ENCODE measurements at places on chromosomes 1 and 21.
A peak's percentile ranks its signal among the peaks of the same experiment; 100 is the strongest.

DNA sequence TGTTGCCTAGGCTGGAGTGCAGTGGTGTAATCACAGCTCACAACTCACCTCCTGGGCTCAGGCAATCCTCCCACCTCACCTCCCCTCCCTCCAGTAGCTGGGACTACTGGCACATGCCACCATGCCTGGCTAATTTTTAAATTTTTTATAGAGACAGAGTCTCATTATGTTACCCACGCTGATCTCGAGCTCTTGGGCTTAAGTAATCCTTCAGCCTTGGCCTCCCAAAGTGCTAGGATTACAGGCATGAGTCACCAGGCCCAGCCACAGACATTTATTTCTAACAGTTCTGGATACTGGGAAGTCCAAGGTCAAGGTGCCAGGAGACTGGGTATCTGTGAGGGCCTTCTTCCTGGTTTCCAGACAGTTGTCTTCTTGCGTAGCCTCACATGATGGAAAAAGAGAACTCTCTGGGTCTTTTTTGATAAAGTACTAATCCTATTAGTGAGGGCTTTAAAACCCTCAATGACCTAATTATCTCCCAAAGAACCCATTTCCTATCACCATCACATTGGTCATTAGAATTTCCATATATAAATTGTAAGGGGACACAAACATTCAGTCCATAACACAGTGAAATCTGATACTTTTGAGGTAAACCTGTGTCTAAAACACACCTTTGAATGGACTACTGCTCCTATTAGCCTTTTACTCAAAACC lies 67.9 kb downstream of the PHACTR4 start:
- DNase-seq, result no peak

DNA sequence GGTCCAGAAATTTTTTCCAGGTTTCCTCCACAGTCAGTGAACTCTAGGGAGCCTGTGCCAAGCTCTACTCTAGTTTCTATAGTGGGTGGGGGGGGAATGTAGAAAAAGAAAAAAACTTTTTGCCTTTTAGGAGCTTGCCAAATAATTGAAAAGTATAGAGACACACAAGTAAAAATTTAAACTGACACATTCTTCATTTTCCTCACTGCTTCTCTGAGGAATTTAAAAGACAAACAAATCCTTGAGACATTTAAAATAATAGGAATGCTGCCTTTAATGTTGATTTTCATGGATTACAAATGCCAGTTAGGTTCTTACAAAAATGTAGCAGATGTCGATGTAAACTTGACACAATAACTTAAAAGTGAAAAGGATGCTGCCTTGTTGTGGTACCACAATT lies 241.9 kb downstream of the DNM3 start:
- no peak for DNase-seq

DNA sequence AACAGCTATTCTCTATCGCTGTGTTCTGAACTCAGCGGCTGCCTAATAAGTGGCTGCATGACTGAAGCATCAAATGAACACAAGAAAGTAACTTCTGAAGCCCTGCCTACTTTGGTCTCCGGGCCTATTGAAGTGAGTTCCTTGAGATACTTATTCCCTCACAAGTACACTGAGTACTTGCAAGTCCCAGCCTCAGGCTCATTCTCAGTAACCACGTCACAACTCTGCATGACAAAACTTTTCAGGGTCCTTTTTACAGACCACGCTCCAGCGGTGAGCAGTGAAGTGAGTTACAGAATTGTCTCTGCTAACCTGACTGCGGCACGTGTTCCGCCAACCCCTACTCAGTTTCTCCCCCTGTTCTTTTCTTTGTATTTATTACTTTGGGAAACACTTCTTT lies 1342.7 kb upstream of the ADGRL4 start:
- no peak for DNase-seq

GRCh38 chr1:164876398-164877116 lies 317.6 kb downstream of the PBX1 start:
- no peak for DNase-seq

- no peak for DNase-seq
These were observed 8.8 kb upstream of the PLXNA2 start for GRCh38 chr1:208252836-208253576.

GRCh38 chr1:242738702-242739645 lies 214.5 kb upstream of the PLD5 start:
- no peak for DNase-seq

DNA sequence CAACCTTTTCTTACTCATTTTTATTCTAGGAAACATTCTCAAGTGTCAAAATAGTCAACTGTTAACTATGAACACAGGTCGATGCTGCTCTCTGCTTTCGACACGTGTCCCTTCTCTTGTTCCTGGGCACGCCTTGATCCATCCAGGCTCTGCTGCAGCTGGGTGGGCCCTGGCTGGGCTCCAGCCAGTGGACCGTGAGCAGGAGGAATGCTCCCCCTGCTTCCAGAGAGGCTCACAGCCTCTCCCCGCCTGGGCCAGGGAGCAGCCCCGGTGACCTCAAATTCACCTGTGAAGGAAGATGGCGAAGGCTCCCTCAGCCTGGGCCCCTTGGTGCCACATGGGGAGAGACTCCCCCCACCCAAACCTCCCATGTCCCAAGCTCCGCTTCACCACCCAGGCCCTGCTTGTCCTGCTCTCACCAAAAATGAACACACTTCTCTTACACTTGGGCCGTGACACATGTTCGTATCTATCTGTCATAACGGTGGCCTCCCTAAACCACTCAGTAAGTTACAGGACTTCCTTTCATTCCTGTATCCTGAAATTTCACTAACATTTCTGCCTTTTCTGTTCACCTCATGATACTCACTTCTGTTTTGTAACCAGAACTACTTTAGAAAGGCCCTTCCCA lies 24.6 kb upstream of the ADARB1 start:
- no peak for DNase-seq

DNA sequence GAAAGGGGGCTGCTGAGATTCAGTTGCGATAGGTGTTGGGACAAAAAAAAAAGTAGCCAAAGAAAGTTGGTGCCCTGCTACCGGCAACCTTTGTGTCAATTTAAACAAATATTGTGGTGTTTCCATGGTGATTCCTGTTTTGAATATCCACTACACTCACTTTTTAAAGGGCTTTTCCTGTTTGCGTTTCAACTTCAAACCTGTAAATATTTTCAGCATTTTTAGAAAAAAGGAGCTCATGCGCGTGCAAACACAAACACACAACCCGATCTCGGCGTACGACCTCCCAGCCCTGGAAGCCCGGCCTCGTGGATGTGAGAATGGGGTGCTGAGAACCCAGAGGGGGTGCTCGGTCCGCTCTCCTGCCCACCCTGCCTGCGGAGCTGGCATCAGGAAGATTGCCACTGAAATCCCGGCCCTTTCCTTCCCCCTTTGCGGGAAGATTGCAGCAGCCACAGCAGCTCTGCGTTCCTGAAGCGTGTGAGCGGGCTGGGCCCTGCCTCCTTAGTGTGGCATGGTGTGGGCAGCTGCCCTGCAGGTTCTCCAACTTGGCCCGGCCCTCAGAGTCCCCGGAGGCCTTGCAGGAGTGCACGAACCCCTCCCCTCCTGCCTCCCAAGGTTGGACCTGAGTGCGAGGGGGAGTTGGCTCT lies 34.8 kb downstream of the CASZ1 start:
- no peak for DNase-seq

GRCh38 chr1:179318491-179318890 lies 24.9 kb downstream of the SOAT1 start:
- no peak for DNase-seq

DNA sequence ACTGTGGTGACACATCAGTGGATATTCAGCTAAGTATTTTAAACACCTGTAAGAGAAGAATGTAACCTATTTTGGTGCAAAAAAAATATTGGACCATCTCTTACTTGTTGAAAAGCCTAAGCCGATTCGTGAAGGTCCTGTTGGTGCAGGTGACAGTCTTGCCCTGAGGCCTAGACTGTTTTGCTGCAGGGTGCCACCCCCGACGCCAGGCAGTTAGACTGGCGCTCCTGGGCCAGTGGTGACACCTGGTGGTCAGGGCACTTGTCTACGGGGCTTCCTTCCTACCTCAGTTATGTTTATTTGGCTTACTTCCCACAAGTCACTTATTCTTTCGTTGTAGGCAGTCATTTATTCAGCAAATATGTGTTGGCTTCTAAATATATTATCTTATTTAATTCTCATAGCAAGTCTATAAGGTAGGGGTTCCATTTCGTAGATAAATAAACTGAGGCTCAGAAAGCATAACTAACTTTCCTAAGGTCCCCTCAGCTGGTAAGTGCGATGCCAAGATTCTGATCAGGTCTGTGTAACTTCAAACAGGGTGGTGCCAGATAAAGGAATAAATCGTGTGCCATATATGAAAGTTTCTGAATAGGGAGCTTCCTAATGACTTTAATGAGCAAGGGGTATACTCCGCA lies 1.9 kb downstream of the EEIG2 start:
- DNase-seq, result peak; percentile 69

GRCh38 chr1:236802264-236802663 lies 7.2 kb downstream of the MTR start:
- no peak for DNase-seq

GRCh38 chr1:161706113-161706481 lies 932 bp upstream of the FCRLA start:
- no peak for DNase-seq

- no peak for DNase-seq
These were observed 46.3 kb downstream of the IER5 start for GRCh38 chr1:181134543-181135436.

DNA sequence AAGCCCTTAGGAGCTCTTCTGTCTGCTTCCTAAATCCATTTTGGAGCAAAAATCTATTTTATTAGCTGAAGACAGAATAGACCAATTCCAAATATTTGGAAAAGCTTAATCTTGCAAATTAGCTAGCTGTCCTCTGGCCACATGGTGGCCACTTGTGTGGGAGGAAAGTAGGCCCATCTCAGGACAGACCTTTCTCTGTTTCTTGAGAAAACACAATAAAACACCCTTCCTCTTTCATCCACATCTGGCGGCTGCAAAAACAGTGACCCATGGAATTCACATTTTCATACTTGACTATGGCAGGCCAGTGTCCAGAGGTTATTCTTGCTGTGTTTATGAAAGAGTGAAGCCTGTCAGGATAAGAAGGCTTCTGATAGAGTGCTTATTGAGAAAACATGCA lies 275.6 kb downstream of the PLPP3 start:
- no peak for DNase-seq

GRCh38 chr1:69305621-69306020 lies 262.1 kb upstream of the LRRC7 start:
- no peak for DNase-seq

GRCh38 chr1:151807131-151807530 lies 1.9 kb upstream of the LINGO4 start:
- DNase-seq, result no peak

GRCh38 chr1:165650981-165651625 lies 20.1 kb downstream of the MGST3 start:
- DNase-seq, result no peak

- DNase-seq, result no peak
These were observed at the start of gene DMRTB1 for GRCh38 chr1:53459321-53460175. TSS of gene DMRTB1 (plus strand) at chr1:53459399. CDS start at chr1:53459454, 55 bp downstream.

GRCh38 chr1:110305900-110306420 lies 33.2 kb upstream of the RBM15 start:
- no peak for DNase-seq

- no peak for DNase-seq
These were observed 7.9 kb upstream of the GRHL3 start for GRCh38 chr1:24311234-24311633.
